ENCODE measurements at places on chromosomes 3 and 15. TPM values are rescaled to one million over a fixed set of nuclear protein-coding genes. Genes with fewer than 3 reads are reported as not detected.
A peak's percentile ranks its signal among the peaks of the same experiment; 100 is the strongest.

DNA sequence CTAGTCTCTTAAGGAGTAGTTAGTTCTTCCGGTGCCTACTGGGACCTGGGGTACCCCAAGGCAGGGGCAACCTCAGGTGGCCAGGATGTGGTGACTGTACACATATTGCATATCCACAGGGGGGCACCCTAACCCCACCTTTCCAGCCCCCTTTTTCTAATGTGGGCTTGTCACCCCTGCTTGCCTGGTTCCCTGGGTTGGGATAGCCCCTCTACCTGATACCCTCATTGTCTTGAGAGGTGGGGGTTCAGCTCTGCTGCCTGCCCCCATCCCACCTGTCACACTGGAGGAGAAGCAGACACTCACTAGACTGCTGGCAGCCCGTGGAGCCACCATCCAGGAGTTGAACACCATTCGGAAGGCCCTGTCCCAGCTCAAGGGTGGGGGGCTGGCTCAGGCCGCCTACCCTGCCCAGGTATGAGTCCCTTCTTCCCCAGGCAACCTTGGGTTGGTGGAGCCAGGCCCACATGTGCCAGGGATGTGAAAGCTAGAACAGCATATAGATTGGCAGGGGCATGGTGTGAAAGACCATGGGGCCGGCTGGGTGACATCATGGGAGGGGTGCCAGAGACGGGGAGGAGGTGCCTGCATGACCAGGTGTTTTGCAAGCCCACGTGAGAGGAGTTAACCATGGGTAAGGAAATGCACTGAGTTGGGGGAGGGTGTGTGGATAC is 4.0 kb downstream of the GLYCTK start:
- H3K4me3 ChIP-seq, result no peak overlapping the region
- H3K27ac ChIP-seq, result no peak overlapping the region
- H3K27me3 ChIP-seq, result no peaks in the 10 kb centered on the region
- DNase-seq, result no peak

DNA sequence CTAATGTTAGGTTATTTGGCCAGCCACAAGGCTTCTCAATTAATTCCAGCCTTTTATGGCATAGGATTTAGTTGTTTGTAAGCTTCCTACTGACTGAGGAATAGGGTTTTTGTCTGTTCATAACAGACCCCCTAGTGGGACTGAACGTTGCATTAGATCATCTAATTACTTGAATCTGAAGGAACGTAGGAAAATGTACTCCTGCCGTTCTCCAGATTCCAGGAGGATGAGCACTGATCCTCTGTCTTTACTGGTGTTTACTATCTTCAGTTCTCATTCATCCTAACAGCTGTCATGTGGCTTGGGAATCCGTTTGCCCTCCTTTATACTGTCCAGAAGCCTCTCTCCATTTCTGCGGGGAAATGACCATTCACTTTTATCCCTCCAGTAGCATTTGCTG is 52.7 kb downstream of the RAD54L2 start:
- no peak for DNase-seq
- no peaks in the 10 kb centered on the region for H3K4me1 ChIP-seq
- H3K36me3 ChIP-seq, result no peaks in the 10 kb centered on the region

- no peaks in the 10 kb centered on the region for H3K4me1 ChIP-seq
- peak; percentile 70 for DNase-seq
- no peak overlapping the region for H3K27ac ChIP-seq
- H3K27me3 ChIP-seq, result no peaks in the 10 kb centered on the region
- H3K4me3 ChIP-seq, result no peak overlapping the region
These were observed 20.4 kb downstream of the FAH start for GRCh38 chr15:80173022-80173759.

- no peak for DNase-seq
- H3K4me3 ChIP-seq, result no peak overlapping the region
- no peaks in the 10 kb centered on the region for H3K27me3 ChIP-seq
These were observed 11.7 kb downstream of the ATP6V1A start for GRCh38 chr3:113758389-113759024.

GRCh38 chr3:194572143-194572789 is 61.0 kb downstream of the TMEM44 start:
- H3K4me1 ChIP-seq, result peaks cover 24% of the 10 kb centered on the region
- H3K4me3 ChIP-seq, result no peak overlapping the region
- peak; percentile 59 for DNase-seq
- no peaks in the 10 kb centered on the region for H3K36me3 ChIP-seq

- no peaks in the 10 kb centered on the region for H3K4me1 ChIP-seq
- H3K27ac ChIP-seq, result no peak overlapping the region
- DNase-seq, result no peak
- no peaks in the 10 kb centered on the region for H3K27me3 ChIP-seq
- no peak overlapping the region for H3K4me3 ChIP-seq
These were observed 405.1 kb upstream of the MCTP2 start for GRCh38 chr15:93826293-93826692.

DNA sequence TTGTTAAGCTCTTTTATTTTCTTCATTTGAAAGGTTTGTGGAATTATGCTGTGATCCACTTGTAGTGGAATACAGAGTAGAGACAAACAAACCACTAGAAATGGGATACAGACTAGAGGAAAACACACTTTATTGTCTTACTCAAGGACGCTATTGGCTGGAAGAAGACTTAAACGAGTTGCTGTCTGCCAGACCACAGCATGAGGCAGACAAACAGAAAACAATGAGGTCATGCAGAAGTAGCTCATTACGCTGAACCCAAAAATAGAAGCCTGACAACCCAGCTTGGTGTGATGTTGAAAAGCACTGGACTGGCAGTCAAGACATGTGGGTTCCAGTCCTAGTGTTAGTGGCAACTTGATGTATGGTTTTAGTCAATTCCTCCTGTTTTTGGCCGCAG is 62.4 kb upstream of the P3H2 start:
- H3K4me3 ChIP-seq, result no peak overlapping the region
- H3K27me3 ChIP-seq, result no peaks in the 10 kb centered on the region
- no peaks in the 10 kb centered on the region for H3K36me3 ChIP-seq
- peak; percentile 42 for DNase-seq
- H3K4me1 ChIP-seq, result peaks cover 11% of the 10 kb centered on the region
- H3K27ac ChIP-seq, result peak overlapping the region; percentile 37

DNA sequence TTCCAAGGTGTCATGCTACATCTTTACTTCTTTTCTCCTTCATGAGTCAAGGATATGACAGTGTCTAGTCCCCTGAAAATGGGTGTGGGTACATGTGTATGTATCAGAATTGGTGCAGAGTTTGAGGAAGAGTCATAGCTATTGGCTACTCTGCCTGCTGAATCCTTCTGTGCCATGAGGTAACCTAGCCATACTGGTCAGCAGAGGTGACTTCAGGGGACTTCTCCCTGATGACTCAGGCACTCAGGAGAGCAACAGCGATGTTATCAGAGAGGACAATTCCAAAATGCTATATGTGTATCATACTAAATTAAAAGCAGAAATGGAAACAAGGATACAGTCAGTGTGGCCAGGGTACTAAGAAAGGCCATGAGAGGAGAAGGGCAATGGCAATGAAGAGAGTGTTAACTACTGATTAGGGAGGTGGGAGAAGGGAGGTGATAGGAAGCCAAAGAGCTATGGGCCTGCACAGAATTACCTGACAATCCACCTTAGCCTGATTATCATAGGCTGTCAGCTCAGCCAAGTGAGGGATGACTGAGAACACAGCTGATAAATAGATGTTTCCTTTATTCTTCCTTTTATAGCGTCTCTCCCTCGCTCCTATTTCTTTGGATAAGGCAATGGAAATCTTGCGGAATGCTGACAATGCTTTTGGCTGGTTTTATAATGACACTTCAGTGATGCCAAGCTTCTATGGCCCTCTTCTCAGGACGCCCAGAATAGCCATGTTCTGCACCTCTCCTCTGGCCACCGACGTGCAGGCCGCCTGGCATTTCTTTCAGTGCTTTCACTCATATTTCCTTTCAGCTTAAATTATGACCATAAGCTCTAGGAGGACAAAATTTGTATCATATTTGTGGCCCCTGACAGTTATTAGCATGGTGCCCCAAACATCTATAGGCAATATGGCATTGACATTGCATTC is 90.6 kb downstream of the FGF12 start:
- H3K36me3 ChIP-seq, result no peaks in the 10 kb centered on the region
- DNase-seq, result no peak
- H3K4me1 ChIP-seq, result peaks cover 6% of the 10 kb centered on the region
- no peak overlapping the region for H3K27ac ChIP-seq
- H3K27me3 ChIP-seq, result no peaks in the 10 kb centered on the region

DNA sequence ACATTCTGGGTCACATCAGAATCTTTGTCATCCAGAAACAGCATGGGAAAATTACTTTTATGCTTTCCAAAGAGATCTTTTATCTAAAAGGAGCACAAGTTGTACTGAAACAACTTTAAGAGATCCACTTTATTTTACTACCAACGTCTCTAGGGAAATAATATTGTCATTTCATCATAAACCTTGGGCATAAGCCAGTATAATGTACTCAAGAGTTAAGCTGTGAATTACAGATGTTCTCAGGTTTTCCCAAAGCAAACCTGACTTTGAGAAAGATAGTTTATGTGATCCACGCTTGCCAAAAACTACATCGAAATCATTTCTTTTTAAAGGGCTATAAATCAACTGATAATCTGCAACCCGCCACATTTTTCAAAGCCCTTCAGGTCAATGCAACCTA is 124.1 kb upstream of the CRBN start:
- no peaks in the 10 kb centered on the region for H3K36me3 ChIP-seq
- H3K27me3 ChIP-seq, result no peaks in the 10 kb centered on the region
- H3K27ac ChIP-seq, result no peak overlapping the region
- DNase-seq, result no peak
- no peak overlapping the region for H3K4me3 ChIP-seq
- H3K4me1 ChIP-seq, result peaks cover 6% of the 10 kb centered on the region

CKMT1A gene
- 5.9 TPM for total RNA-seq

FEZF2 gene
- total RNA-seq, result not detected

GRK7 gene
- not detected for total RNA-seq

GOLGA8O gene
- 1.4 TPM for total RNA-seq

DCUN1D1 gene
- total RNA-seq, result 22.8 TPM
